ENCODE measurements at places on chromosomes 16 and 17.

DNA sequence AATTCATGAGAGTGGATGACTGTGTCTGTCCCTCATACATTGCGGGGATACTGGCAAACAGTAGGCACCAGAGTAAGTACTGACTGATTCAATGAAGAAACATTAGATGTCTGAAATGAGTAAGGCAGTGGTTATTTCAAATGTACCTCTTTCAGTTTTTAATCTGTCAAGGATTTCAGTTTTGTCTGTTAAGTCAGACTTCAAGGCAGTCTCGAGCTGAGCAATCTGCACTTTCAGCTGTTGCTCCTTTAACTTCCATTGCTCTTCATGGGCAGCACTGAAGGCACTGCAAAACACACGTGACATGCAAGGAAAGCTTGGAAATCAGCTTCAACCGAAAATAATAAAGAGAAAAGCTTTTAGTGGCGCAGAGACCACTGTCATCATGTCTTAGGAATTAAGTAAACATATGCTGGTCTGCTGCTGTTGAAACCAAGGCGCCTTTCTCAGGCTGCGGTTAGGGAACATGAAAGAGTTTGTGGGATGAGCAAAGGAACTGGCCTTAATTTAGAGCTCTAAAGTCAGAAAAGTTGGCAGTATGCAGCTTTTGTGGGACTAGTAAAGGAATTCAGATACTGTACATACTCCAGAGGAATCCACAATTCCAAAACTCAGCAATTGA, 38.8 kb downstream of the RPGRIP1L start:
- DNase-seq = no peak

DNA sequence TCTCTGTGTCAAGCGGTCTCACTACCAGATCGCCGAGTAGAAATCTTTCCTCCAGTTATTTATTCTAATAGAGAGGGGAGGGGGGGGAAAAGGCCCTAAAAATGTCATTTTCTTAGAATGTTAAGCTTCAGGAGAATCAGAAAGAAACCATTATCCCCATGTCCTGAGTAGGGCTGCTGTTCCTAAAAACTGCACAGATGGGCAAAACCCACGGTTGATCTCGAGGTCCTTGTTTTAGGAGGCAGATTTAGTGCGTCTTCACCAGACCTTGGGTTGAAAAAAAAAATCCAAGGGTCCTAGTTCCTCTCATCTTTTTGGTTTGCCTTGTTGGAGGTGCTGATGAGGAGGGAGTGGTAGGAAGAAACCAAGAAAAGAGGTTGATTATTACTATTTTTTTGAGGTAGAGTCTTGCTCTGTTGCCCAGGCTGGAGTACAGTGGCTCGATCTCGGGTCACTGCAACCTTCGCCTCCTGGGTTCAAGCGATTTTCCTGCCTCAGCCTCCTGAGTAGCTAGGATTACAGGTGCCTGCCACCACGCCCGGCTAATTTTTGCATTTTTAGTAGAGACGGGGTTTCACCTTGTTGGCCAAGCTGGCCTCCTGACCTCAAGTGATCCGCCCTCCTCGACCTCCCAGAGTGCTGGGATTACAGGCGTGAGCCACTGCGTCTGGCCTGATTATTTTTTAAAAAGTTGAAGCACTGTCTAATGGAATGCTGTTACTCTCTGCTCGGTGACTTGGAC, 1.4 kb downstream of the CBFB start:
- no peak for DNase-seq

DNA sequence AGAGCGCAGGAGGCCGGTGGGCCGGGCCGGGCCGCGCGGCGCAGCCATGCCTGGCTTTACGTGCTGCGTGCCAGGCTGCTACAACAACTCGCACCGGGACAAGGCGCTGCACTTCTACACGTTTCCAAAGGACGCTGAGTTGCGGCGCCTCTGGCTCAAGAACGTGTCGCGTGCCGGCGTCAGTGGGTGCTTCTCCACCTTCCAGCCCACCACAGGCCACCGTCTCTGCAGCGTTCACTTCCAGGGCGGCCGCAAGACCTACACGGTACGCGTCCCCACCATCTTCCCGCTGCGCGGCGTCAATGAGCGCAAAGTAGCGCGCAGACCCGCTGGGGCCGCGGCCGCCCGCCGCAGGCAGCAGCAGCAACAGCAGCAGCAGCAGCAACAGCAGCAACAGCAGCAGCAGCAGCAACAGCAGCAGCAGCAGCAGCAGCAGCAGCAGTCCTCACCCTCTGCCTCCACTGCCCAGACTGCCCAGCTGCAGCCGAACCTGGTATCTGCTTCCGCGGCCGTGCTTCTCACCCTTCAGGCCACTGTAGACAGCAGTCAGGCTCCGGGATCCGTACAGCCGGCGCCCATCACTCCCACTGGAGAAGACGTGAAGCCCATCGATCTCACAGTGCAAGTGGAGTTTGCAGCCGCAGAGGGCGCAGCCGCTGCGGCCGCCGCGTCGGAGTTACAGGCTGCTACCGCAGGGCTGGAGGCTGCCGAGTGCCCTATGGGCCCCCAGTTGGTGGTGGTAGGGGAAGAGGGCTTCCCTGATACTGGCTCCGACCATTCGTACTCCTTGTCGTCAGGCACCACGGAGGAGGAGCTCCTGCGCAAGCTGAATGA, 606 bp downstream of the THAP11 start:
- DNase-seq = no peak

GRCh38 chr17:37527249-37527851, 37.7 kb downstream of the DUSP14 start:
- DNase-seq = peak; percentile 26
